ENCODE measurements at places on chromosomes 2 and 18.

DNA sequence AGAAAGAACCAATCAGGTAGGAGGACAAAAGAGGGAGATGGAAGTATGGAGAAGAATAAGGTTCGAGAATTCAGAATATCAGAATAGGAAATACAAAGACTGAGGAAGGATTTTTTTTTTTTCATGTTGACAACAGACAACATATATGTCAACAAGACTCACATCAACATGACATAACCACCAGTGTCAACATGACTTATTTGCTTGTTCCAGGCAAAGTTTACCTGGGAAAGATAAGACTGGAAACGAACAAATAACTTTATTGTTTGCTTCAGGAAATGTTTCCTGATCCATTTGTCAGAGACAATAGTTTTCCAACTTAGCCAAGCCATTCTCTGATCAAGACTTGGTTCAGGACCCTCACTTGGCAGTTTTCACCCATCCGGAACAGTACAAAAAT, 321.9 kb upstream of the NETO1 start:
- DNase-seq = no peak

GRCh38 chr18:21439431-21439846, 161.1 kb downstream of the ESCO1 start:
- DNase-seq = no peak

DNA sequence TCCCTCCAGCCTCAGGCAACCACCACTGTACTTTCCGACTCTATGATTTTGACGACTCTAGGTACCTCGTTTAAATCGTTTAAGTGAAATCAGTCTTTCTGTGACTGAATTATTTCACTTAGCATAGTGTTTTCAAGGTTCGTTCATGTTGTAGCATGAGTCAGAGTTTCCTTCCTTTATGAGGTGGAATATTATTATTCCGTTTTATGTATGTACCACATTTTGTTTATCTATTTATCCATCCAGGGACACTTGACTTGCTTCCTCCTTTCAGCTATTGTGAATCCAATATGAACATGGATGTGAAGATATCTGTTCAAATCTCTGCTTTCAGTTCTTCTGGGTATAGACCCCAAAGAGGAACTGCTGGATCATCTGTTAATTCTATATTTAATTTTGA, 19.1 kb downstream of the IL1R2 start:
- DNase-seq = no peak

- DNase-seq = no peak
Measured at GRCh38 chr18:48678237-48679115, 139.6 kb downstream of the CTIF start.

- DNase-seq = no peak
Measured at GRCh38 chr2:10513201-10513600, 65.1 kb upstream of the ODC1 start.

GRCh38 chr2:96326990-96327820, 2.1 kb downstream of the ITPRIPL1 start:
- no peak for DNase-seq

- DNase-seq = no peak
Measured at GRCh38 chr2:196747400-196747799, 52.1 kb downstream of the GTF3C3 start.

Data from stimulated activated CD8-positive, alpha-beta memory T cell treated with anti-CD3 and anti-CD28 coated beads, Interleukin-7, amount 100 ng/mL, for 24 hours (primary cell).